ENCODE measurements at places on chromosomes 7 and 10. TPM values are rescaled to one million over a fixed set of nuclear protein-coding genes. Genes with fewer than 3 reads are reported as not detected.

- no peak for DNase-seq
Measured at GRCh38 chr7:108010377-108010776, 7.4 kb upstream of the LAMB1 start.

The CYP3A7 gene
- not detected for total RNA-seq

The IL6 gene
- total RNA-seq, result not detected

The IQCE gene
- total RNA-seq, result 6.6 TPM

The LBX1 gene
- total RNA-seq, result not detected

DNA sequence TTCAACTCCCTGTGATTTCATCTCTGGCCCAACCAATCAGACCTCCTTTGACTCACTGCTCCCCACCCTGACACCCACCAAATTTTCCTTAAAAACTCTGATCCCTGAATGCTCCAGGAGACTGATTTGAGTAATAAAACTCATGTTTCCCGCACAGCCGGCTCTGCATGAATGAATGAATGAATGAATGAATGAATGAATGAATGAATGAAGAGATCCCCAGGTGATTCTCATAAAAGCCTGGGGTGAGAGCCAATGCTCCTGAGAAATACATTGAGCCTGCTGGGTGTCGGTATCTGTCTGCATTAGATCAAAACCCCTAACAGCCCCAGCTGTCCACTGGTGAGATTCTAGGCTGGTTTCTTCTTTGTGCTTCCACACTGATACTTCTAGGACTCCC is 58.7 kb downstream of the HTR7 start:
- DNase-seq, result no peak

GRCh38 chr7:47254081-47254977 is 327.6 kb downstream of the TNS3 start:
- DNase-seq, result no peak

DNA sequence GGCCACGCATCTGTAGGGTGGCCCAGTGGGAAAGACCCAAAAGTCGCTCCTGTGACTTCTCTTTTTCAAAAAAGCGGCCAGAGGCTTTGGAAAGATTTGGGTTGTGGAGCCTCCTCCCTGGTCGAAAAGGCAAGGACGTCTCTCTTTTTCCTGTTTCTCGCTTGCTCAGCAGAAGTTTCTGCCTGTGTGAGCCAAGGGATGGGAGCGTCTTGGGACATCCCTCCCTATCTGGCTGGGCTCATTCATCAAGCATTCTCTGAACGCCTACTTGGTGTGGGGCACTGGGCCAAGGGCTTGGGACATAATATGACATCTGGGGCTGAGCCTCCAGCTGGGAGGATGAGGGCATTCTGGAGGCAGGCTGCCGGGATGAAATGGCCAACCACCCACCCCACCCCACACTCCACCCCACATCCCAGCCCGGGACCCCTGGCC is 120.9 kb downstream of the C10orf105 start:
- DNase-seq, result no peak

The ADCY1 gene
- not detected for total RNA-seq

DNA sequence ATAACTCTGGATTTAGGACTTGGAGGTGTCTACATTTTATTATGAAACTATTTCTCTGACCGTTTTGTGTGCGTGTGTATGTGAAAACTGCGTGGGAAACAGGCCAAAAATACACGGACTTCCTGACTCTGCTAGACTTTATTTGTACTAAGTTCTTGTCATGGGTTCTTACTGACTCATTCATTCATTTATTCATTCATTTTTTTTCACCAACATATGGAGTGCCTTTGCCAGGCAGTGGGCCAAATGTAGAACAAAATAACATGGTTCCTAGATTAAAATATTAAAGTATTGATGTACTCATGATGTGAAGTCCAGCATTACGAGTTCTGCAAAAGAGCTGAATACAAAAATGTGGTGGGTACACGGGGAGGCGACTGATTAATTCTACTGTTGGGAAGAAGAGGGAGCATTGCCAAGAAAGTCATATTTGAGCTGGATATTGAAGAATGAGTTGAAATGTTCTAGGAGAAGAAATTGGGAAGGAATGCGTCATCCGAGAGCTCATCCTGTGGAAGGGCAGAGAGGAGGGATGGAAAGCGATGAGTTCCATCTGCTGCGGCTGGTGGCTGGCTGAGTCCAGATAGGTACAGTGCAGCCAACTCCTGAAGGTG is 24.6 kb downstream of the CACNB2 start:
- DNase-seq, result no peak

The AFAP1L2 gene
- total RNA-seq, result 1.1 TPM

GRCh38 chr10:123119081-123119480 is 16.7 kb upstream of the HMX3 start:
- DNase-seq, result no peak

DNA sequence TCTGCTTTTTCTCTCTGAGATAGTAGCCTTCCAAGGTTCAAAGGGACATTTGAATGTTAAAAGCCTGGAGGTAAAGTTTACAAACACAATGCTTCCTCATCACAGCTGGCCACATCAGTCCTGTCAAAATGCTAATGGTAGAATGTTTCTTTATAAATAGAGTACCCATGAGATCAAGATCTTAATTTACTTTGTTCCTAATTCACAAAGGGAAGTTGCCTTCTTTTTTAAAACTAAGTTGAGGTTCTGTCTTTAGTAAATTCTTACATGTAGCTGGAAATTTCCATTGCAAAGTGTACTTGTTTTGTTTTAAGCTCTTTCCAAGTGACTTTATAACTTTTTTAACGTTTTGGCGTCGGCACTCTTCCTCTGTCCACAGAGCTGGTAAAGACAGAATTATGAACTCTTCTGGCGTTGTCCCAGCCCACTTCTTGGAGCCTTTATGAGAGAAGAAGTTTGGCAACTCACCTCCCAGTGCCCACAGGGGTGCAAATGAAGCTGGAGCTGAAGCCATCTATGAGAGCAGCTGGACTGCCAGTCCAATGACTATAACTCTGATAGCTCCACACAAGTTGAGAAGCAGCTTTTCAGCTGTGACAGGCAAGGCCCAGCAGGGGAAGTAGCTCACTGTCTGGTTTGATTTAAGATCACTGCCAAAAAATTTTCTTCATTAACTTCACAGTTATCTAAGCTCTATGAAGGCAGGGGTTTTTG is 23.3 kb downstream of the FZD1 start:
- no peak for DNase-seq

DNA sequence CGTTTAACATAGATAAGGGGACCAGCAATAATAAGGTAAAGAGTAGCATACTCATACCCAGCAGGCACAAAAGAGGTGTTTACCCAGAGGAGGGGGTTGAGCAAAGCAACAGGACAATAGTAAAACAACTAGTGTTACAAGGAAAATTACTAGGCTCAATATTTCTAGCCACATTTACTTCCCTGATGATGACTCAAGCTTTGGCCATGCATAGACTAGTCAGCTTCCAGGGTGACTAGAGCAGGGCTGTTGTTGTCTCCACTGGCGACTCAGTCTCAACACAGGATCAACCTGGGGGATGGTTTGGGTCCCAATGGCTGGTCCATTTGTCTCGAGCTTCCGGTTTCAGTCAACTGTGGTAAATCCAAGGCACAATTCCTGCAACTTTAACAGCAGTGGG is 217.7 kb upstream of the KCND2 start:
- DNase-seq, result no peak

GRCh38 chr10:100683545-100684300 is 61.7 kb upstream of the PAX2 start:
- DNase-seq, result no peak

The LRIT1 gene
- not detected for total RNA-seq

DNA sequence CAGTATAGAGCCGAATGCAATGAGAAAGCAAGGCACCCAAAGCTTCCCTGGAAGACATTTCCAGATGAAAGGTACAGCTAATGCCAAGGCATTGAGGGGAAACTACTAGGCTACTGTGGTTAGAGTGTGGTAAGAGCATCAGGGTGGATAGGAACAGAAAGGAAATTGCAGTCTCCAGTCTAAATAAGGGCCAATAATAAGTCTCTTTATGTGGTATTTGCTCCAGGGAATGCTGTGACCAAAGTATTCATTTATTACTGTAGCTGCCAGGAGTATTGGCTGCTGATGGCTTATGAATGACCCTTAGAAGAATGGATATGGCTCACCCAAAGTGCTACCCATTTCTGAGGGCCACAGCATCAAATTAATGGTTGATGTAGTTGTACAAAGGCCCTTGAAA is 30.1 kb upstream of the POT1 start:
- no peak for DNase-seq

DNA sequence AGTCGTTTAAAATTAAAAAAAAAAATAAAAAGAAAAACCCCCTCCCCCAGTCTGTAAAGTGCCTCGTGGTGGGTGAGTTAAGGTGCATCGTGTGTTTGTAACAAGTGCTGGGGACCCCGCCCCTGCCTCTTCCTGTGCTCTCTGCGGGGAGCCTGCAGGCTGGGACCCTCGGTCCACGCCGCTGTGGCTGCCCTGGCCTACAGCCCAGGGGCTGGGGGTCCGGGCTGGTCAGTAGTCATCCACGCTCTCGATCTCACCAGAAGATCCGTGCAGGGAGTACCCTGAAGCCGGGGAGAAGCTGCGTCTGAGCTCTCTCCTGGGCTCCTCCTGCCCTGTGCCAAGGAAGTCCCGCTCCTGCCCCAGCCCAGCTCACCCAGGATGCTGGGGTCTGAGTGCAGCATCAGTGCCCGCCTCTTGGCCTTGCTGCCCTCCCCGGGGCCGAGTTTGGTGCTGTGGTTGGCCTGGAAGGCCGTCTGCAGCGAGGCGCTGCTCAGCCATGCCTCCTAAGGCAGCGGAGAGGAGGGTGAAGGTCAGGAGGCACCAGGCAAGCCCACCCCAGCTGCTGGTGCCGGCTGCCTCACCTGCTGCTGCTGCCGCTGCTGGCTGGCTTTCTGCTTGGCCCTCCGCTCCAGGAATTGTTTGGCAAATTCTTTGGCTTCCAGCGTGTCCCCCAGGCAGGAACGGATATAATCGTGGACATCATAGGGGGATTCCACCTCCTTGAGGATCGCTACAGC is 8.1 kb downstream of the GNB2 start:
- DNase-seq, result peak; percentile 53

The ALOX5 gene
- 1.2 TPM for total RNA-seq

DNA sequence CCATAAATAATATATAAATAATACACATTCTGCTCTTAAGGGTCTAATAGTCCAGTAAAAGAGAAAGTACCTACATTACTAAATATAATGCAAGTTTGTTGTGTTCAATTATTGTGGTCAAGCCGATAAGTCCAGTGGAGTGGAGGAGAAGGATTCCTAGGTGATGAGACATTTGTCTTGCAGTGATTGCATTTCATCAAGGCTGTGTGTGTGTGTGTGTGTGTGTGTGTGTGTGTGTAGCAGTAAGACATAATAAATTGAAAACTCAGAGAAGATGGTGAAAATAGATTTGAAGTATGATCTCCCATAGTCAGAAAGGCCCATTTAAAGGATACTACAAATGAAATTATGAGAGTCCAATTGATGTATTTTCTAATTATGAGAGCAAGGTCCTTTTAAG is 192.5 kb upstream of the SEMA3C start:
- DNase-seq, result no peak
